ENCODE measurements at places on chromosomes 5 and 9.

DNA sequence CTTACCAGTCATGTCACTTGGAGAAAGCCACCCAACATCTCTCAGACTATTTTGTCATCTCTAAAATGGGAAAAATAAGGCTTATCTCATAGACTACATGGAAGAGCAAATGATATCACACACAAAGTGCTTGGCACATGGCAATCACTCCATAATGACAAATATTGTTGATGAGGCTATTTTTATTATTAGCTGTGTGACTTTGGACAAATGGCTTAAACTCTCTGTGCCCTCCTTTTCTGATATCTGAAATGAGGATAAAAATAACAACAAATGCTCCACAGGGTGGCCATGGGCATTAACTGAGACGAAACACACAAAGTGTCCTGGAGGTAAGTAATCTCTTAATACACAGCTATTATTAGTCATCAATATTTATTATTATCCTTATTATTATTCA is 125.5 kb upstream of the HAND1 start:
- DNase-seq = no peak

GRCh38 chr9:129406278-129407225 is 214.3 kb downstream of the C9orf50 start:
- no peak for DNase-seq

DNA sequence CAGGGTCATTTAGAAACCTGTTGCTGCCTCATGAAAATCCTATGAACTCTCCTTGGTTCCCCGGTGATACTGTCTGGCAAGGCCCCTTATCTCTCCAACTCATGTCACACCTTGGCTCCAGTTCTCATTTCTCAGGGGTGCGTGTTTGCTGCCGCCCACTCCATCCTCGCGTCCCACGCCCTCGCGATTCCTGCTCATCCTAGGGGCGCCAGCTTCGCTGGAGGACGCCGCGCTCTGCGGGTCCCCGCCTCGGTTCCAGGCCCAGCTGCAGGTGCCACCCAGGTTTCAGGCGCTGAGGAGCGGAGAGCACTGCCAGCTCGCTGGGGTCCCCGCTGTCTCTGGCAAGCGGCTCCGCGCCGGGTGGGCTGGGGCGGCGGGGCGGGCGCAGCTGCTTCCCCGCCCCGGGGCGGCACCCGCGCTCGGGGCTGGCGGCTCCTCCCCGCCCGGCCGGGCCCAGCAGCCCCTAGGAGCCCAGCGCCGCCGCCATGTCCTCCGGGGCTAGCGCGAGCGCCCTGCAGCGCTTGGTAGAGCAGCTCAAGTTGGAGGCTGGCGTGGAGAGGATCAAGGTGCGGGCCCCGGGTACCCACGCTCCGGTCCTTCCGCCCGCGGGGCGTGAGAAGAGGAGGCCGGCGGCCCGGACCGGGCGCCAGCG is at the start of gene GNG10:
GNG10 (plus strand) TSS at position 456 of the 652 bp plus-strand sequence; CDS start at position 486, 30 bp downstream.
- no peak for DNase-seq

DNA sequence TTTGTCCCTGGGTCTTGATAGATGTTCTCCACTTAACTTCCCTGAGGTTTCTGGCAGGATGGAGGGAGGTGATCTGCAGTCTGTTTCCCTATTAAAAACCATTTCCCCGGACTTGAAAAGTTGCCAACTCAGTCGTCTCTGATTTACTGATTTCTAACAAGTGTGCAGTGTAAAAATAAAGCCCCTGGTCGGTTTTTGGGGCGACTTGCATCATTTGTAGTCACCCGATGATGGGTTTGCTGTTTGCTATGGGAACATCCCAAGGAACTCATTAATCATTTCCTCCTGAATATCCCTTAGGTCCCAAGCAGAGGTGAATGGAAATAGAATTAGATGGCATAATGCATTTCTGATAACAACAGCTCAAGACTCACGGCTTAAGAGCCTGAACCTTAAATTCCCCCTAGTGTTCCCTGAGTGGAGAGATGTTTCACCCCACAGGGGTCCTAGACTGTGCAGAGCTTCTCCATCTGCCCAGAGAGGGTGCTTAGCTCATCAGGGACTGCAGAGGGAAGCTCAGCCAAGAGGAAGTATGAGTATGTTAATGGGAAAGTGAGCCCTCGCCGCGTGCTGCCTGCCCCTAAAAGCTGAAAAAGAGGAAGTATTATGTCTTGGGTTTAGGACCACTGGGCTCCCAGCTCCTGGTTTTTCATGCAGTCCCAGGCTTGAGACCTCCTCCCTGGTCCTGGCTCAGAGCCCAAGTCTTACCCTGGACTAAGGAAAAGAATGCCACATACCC is 115.1 kb upstream of the DAP start:
- DNase-seq = no peak

DNA sequence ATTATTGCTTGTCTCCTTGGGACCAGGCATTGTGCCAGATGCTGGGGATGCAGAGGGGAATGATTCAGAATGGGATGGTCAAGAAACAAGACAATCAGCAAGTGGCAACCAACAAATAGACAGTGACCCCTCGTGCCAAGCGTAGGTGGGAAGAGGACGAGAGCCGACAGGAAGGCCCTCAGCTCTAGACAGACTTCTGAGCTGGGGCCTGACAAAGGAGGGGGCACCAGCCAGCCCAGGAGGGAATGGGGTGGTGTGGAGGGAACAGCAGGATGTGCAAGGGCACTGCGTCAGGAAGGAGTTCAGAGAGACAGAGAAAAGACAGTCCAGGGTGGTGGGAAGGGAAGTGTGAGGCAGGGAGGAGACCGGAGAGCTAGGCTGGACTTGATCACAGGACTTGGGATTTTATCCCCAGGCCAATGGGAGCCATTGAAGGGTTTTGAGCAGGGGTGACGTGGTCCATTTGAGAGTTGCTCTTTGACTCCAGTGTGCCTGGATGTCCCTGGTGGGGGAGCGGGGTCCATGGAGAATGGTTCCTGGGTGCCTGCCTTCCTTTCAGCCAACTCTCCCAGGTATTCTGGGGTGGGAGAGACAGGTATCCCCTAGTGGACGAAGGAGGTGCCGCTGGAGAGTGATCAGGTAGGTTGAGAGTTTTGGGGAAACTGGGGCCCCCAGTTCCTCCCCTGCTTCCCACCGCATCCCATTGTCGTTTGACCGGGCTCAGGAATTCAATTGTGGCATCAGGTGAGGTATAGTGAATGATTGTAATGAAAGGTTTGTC is 79.3 kb upstream of the ZNF618 start:
- DNase-seq = no peak

GRCh38 chr9:126698251-126698650 is 84.5 kb downstream of the LMX1B start:
- DNase-seq = no peak

DNA sequence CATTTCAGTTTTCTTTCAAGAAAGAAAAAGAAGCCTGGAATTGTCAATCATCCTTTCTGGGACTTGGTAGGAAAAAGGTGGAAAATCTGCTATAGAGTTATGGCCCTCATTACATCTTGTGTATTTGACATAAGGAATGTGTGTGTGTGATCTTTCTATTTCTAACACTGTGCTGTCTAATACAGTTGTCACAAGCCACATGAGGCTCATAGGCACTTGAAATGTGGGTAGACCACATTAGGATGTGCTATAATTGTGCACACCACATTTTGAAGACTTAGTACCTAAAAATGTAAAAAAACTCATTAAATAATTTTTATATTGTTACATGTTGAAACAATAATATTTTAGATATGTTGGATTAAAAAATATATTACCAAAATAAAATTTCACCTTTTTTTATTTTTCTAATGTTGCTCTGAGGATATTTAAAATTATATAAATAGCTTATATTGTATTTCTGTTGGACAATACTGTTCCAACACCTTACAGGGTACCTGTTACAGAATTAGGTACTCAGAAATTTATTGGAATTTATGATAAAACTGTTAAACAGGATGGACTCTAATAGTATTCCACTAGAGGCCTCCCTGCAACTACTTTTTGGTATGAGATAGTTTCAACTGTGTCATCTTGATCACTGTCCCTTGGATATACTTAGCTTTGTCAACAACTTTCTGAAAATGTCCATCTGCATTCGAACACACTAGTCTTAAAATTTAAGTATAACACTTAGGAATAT is 18.4 kb downstream of the MSANTD3 start:
- DNase-seq = no peak

- DNase-seq = no peak
These were observed 488.3 kb upstream of the TUSC1 start for GRCh38 chr9:26166537-26166936.

DNA sequence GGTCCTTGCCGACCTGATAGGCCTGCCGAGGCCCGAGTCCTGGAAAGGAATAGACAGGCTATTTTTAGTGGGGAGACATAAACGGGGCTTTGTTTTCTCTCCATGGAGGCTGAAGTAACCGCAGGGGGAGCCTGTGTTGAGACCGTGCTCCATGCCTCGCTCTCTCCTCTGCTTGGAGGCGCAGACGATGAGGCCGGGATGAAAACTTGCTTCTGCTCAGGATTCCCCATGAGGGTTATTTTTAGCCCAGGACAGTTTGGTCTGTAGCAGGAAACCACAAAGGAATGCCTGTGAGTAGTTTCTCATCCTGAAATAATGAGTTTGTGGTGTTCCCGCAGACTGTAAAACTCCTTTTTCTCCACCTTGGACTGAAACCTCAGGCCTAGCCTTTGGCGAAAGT is 81.9 kb upstream of the RARS1 start:
- peak; percentile 59 for DNase-seq

GRCh38 chr9:131682261-131682660 is 57.6 kb downstream of the RAPGEF1 start:
- no peak for DNase-seq

- no peak for DNase-seq
These were observed 202.7 kb downstream of the FBN2 start for GRCh38 chr5:128335339-128335738.

- DNase-seq = no peak
These were observed 29.9 kb upstream of the UNC5A start for GRCh38 chr5:176780176-176781053.

GRCh38 chr5:82439750-82440445 is 161.7 kb upstream of the RPS23 start:
- no peak for DNase-seq

DNA sequence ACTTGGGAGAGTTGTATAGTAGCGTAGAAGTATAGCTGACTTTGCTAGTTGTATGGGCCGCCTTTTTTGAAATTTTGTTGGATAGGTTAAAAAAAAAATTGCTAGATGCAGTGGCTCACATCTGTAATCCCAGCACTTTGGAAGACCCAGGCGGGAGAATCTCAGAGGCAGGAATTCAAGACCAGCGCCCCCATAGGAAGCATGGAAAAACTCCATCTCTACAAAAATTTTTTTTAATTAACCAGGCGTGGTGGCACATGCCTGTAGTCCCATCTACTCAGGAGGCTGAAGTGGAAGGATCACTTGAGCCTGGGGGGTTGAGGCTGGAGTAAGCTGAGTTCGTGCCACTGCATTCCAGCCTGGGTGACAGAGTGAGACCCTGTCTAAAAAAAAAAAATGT is 59.2 kb downstream of the SMC5 start:
- DNase-seq = no peak

DNA sequence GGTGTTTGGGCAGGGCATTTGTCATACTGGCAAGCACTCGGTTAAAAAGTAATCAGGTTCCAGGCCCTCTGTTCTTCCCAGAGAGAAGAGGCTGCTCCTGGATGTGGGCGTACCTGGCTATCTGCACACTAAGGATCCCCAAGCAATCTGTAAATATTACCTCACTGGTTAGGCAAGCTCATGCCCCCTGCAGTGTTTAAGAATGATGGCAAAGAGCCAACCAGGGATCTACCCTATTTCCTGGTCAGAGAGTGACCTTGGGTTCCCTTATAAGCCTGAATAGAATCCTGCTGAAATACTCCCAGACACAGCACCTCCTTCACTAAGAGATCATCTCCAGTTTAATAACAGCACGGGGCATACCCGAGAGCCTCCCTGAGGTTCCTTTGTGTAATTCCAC is 181.2 kb downstream of the PIK3R1 start:
- no peak for DNase-seq

- DNase-seq = no peak
These were observed 24.4 kb downstream of the NCS1 start for GRCh38 chr9:130196643-130197042.

- no peak for DNase-seq
These were observed 84.5 kb upstream of the RAI14 start for GRCh38 chr5:34571677-34572041.

- DNase-seq = no peak
These were observed 110.4 kb upstream of the FAM174A start for GRCh38 chr5:100424787-100425186.

DNA sequence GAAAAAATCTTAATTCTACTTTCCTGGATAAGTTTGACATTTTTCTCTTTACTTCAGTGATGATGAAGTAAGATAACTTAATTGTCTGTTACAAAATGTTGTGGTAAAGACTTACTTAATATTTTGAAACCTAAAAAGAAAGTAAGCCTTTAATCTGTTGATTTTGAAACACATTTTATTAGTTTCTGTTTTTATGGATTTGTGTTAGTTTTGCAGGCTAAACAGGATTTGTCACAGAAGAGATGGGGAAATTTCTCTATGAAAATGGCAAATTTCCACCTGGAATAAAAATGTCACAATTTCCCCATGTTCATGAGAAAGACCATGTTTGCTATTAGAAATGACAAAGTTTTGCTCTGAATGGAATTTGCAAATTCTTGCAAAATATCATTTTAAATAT is 237.1 kb downstream of the RFX3 start:
- DNase-seq = no peak

DNA sequence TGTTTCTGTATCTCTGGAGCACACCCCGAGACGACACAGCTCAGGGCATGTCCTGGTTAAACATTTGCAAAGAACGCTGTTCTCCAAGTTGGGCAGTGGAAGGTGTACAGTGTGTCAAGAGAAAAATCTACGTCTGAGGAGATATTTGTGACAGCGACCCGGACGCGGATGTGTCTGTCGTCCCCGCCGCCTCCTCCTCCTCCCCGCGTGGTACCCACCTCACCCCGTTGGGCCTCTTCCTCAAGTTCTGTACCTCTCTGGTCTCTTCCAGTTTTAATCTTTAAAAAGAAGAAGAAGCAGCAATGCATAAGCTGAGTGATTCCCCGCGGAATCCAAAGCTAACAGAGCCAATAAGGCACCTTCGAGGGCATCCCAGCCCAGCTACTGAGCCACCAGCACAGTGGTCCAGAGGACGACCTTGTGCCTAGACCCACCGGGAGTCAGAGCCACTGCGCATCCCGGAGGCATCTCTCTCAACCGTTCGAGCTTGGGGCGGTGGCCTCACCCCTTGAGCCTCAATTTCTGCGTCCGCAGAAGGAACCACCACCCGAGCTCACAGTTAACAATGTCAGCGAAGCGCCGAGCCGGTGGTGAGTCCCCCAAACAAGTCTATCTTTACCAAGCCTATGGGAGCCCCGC is 467 bp downstream of the C9orf78 start:
- DNase-seq = no peak

DNA sequence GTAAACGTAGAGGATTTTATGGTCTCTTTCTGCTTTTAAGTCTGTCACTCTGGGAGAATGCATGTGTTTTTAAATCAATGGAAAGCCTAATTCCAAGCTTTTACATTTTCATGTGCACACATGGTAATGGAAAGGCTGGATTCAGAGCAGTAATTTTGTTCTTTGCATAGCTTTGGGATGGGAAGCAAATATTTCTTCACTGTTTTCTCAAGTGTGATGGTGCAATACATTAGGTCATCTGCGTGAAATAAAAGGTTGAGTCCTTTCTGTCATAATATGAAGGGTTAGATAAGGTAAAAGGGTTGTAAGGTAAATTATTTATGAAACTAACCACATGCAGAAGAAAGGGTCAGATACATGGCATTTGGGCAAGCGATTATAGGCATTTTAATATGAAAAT is 88.2 kb upstream of the NR3C1 start:
- no peak for DNase-seq
